ENCODE measurements at places on chromosomes 12 and 14.

- no peak for DNase-seq
These were observed 6.6 kb downstream of the PHB2 start for GRCh38 chr12:6963791-6964413.

- no peak for DNase-seq
These were observed 183.9 kb downstream of the APAF1 start for GRCh38 chr12:98828802-98829600.

GRCh38 chr12:124715121-124715990 lies 147.9 kb upstream of the NCOR2 start:
- no peak for DNase-seq

GRCh38 chr12:116662612-116663144 lies 75.2 kb downstream of the SPRING1 start:
- DNase-seq, result no peak

DNA sequence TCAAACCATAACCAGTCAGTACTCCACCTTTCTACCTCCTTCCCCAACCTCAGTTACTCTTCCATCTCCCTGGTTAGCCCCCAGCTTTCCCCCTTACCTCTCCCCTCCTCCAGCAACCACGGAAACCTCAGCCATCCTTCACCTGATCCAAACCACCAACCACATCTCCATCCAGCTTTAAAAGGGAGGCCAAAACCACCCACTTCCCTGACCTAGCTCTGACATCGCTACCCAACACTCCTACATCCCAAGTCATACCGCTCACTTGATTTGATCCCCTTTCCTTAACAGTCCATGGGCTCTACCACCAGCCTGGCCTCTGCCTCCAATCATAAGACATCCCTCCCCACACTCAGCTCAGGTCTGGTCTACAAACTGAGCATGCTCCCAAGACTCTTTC lies 1.5 kb downstream of the RAB35 start:
- DNase-seq, result no peak

Data from GM12864 (cell line).